Skin of body (tissue), 3 donors: ENCODE measurements at places on chromosomes 3 and 15. TPM values are rescaled to one million over a fixed set of nuclear protein-coding genes. Genes with fewer than 3 reads are reported as not detected.

PIF1 gene
- 1.9 TPM for total RNA-seq

FAIM gene
- 13.5 TPM for total RNA-seq

BHLHE40 gene
- total RNA-seq = 51.7 TPM

GREM1 gene
- total RNA-seq = 3.6 TPM

UBA5 gene
- 48.1 TPM for total RNA-seq

SLC2A2 gene
- not detected for total RNA-seq

POTEB gene
- not detected for total RNA-seq

FGD5 gene
- 14.9 TPM for total RNA-seq

DPH3 gene
- 9.7 TPM for total RNA-seq

TNFAIP8L3 gene
- 5.8 TPM for total RNA-seq

BOC gene
- total RNA-seq = 70.1 TPM

GABPB1 gene
- total RNA-seq = 27.4 TPM

TEX9 gene
- total RNA-seq = 12.2 TPM

DAZL gene
- total RNA-seq = not detected

BTLA gene
- 0.79 TPM for total RNA-seq

LINGO1 gene
- total RNA-seq = 4.6 TPM

DCBLD2 gene
- 29.6 TPM for total RNA-seq

CCR1 gene
- total RNA-seq = 3.2 TPM

SCAANT1 gene
- total RNA-seq = not detected
